ENCODE measurements at places on chromosomes 4 and X. TPM values are rescaled to one million over a fixed set of nuclear protein-coding genes. Genes with fewer than 3 reads are reported as not detected.

The STAP1 gene
- polyA plus RNA-seq: 2.7 TPM

The CXCL11 gene
- polyA plus RNA-seq: 1.3 TPM

The PDLIM3 gene
- polyA plus RNA-seq: 27.6 TPM

The OTC gene
- 66.2 TPM for polyA plus RNA-seq

The AR gene
- polyA plus RNA-seq: 0.66 TPM

The SSX2B gene
- not detected for polyA plus RNA-seq

The ITGB1BP2 gene
- 1.1 TPM for polyA plus RNA-seq

The TRPC5OS gene
- polyA plus RNA-seq: not detected

The PNMA6A gene
- 1.8 TPM for polyA plus RNA-seq

The GAGE1 gene
- polyA plus RNA-seq: not detected

- DNase-seq: no peak
Observed at GRCh38 chr4:55808632-55809031, 11.0 kb upstream of the EXOC1L start.

DNA sequence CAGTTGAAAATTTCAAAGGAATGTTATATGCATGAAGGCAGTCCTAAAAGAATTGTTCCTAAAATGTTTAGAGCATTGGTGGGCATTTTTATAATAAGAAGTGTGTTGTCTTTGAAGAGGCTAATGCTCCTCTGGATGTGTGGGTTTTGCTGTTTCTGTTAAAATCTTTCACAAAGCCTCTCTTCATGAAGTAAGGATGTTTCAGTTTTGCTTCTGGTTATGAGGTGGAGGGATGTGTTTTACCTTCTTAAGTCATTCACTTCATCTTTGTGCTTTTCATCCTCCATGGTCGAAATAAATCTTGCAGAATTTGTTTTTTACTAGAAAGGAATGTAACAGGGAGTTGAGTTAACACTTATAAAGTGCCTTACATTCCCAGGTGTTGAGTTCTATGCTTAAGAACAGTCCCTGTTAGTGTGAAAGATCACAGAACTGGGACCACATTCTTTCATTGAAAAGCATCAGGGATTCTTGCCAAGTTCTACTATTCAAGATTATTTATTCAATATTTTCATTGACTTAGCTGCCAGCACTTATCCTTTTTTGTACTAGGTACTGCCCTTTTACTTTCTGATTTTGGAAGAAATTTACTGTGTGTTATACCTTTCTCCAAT is 21.1 kb downstream of the FHIP1A start:
- no peak for DNase-seq

DNA sequence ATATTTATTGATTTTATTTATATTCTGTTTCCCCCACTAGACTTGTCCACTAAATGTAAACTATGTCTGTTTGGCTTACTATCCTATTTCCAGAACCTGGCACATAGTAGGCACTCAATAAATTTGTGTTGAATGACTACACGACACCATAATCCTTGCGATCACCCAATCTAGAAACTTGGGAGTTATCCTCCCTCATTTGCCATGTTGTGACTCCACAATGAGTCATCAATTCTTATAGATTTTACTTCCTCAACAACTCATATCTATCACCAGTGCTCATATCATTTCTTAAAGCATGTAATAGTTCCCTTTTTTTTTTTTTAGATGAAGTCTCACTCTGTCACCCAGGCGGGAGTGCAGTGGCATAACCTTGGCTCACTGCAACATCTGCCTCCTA is 39.9 kb upstream of the VAMP7 start:
- DNase-seq: no peak

DNA sequence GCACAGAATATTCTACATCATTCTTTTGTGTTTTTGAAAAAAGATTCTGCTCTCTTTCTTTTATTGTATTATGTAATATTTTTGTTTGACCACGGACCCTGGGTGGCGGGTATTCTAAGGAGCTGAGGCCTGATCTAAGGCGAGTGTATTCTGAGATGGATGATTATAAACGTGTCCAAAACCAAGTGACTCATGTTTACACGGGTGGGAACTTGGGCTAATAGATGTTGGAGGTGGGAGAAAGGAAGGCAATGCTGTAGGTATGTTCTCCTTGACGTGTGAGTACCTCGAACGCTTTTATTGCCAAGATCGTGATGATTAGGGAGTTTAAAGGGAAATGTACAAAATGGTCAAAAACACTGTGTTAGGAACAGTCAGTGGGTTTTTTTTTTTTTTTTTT is 188.9 kb upstream of the FAT1 start:
- no peak for DNase-seq

- no peak for DNase-seq
Observed at GRCh38 chrX:12145402-12145801, 7.1 kb downstream of the FRMPD4 start.

DNA sequence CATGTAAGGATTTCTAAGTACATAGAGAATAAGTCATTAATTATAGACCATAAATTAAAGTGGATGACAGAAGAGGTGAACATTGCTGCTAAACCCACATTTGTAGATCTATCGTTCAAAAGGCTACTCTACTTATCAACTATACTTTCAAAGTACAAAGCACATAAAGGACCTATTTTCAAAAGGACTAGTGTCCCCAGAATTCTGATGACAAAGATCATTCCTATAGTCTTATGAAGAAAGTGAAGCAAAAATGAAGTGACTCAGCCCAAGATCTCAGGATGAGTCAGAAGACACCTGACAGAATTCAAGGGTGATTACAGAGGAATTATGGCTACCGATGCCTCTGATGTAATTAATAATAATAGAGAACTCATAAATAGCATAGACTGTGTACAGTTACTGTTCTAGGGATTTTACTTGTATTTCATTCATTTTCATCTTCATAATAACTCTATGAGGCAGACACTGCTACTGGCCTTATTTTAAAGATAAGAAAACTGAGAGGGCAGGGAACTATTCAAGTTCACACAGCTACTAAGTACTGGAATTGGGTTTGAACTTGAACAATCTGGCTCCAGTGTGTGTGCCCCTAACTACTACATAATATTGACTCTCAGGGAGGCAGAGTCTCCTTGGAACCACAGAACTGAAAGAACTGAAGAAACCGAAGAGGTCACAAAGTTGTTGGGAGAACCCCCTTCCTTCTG is 17.1 kb downstream of the USP46 start:
- peak; percentile 50 for DNase-seq

DNA sequence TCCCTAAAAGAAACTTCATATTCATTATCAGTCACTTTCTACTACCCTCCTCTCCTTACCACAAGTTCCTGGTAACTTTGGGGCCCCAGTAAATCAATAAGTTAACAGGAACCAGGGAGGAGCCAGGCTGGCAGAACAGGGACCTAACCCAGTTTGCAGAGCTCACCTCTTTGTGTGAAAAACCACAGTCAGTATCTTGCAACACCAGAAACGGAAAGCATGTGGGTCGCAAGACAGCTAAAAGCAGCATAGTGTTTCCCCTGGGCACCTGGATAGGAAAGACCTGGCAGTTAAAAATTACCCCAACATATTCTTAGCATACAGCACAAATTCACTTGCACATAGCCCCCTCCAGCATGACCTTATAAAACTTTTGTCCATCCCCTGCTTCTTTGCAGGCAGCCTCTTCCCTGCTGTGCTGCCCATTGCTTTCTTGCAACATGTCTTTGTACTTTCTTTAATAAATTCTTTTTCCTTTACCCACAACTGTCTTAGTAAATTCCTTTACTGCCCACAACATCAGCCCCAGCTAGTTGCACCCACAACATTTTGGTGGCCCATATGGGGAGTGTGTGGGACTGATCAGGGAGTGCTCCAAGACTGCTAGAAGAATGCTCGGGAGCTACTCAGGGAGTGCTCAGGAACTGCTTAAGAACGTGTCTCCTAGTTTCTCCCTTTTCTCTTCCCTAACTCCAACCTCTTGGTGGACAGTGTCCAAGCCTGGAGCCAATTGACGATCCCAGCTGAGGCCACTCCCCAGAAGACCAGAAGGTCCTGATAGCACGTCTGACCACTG is 83.4 kb downstream of the MSN start:
- no peak for DNase-seq

DNA sequence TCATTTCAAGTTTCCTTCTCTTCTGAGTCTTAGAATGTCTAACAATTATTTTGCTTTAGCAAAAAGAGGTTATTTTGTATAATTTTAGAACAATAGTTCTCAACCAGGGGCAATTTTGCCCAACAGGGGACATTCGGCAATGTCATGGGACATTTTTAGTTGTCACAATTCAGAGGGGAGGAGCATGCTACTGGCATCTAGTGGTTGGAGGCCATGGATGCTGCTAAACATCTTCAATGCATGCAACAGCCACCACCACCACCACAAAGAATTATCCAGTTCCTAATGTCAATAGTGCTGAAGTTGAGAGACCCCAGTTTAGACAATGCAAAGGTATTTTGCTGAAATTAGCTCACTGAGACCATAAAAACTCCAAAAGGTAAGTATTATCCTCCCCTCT is 122.5 kb downstream of the ARHGAP6 start:
- DNase-seq: no peak

- peak; percentile 21 for DNase-seq
Observed at GRCh38 chrX:69025802-69026301, 139.4 kb downstream of the PJA1 start.

DNA sequence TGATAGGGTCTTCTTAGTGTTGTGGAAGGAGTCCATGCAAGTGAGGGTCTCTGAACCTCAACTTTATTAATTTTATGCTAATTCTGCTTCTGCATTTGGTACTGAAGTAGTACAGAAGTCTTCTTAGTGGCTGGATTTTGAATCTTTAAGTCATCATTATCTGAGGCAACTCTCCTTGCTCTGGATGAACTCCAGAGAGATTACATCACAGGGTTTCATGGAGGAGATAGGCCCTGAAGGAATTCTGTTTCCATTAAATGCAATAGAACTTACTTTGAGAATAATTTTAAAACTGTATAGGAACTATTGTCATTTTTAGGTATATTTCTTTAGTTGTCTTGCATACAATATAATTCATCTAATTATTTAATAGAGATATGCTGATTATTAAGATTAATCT is 451.2 kb downstream of the FAT4 start:
- DNase-seq: no peak

DNA sequence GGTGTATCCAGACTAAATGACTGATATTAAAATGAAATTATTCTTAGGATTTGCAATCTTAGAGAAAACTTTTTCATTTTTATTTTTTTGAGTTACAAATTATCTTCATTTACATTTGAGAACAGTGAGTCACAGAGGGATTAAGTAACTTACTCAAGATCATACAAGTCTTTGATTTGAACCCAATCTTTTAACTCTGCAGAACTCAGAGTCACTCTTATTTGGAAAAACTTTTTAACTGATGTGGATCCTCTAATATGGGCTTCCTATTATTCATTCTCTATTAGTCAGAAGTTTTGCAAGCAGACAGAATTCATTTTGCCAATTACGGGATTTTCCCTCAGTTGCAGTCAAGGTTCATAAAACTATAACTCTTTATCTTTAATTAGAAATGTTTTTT is 20.1 kb downstream of the HPRT1 start:
- DNase-seq: no peak

DNA sequence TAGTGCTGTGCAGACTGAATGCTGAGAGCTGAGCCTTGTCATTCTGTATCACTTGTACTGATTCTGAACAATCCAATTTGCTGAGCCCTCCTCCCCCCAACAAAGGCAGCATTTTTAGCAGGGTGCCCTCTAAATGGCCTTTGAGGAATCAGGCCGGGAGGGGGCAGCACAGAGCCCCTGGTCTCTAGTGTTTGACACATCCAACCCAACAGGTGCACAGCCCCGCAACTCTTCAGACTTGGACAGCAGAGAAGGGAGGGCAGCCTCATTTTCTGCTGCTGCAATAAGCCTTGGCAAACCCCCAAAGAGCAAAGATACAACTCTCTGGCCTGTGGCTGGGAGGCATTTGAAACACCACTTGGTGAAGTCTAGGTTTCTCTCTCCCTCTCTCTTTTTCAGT is 3.4 kb downstream of the ATP1B4 start:
- peak; percentile 10 for DNase-seq

DNA sequence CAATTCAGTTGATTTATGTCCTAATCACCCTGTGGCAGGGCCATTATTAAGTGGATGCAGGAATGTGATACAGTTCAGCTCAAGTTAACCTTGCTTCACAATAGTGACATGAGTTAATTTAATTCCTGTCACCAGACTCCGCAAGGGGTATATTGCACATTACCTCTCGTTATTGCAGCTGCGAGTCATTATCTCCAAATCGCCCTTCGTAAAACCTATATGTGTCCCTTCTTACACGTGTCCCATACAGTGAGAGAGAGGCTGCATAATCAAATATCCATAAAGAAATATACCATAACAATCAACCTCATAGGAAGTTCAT is 369.9 kb upstream of the ANXA10 start:
- DNase-seq: no peak

DNA sequence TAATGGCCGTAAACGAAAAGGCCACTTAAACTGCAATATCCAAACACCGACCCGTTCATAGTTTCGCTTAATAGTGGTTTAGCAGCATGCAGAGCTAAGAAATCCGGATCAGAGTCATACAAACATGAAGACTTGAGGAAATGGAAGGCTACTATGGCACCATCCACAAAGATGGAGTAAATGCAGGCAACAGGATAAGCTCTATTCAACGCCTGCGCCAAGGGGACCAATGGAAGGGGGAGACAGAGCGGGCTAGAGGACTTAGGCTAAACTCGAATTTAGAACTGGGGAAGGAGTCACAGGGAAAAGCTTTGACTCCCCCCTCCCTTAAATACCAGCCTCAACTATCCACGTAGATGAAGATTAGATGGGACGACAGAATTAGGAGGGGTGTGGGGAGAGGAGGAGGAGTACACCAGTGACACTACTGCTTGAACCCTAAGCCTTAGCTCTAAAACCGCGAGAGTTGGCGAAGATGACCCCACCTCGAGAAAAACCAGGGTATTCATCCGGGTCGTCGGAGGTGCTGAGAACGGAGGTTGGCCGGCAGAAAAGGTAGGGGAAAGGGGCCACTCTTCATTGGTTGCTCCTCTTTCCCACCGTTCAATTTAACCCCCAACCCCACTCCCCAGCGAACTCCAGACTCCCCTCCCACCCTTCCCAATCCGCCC is 3.5 kb downstream of the HUWE1 start:
- DNase-seq: peak; percentile 50

DNA sequence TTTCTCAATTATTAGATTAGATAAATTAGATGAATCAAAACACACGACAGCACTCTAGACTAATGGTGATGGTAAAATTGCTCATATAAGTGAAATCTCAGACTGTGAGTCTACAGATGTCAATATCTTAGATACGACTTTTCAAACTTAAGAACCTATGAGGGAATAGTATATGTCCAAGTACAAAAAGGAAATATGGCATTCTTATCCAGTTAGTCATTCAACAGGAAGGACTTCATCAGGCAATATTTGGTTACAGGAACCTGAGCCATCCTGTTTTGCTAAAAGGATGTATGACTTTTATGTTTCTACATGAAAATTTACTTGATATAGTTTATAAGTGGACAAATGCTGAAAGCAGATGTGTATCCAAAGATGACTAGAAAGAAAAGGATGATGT is 107.0 kb downstream of the CT47B1 start:
- no peak for DNase-seq

DNA sequence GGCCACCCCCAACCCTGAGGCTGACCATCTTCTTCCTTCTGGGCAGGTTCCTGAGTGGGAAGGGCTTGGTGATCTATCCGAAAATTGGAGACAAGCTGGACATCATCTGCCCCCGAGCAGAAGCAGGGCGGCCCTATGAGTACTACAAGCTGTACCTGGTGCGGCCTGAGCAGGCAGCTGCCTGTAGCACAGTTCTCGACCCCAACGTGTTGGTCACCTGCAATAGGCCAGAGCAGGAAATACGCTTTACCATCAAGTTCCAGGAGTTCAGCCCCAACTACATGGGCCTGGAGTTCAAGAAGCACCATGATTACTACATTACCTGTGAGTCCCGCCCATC is 9.7 kb downstream of the EFNB1 start:
- DNase-seq: peak; percentile 50

- DNase-seq: no peak
Observed at GRCh38 chr4:158042591-158043030, 130.2 kb downstream of the GASK1B start.

- no peak for DNase-seq
Observed at GRCh38 chr4:38366456-38366855, 297.5 kb upstream of the KLF3 start.
